Cerebellar nuclear complex (tissue), 1 donor: ENCODE measurements at places on chromosomes 4 and X.

GRCh38 chr4:147567276-147567675 lies 49.9 kb upstream of the TMEM184C start:
- DNase-seq, result no peak

DNA sequence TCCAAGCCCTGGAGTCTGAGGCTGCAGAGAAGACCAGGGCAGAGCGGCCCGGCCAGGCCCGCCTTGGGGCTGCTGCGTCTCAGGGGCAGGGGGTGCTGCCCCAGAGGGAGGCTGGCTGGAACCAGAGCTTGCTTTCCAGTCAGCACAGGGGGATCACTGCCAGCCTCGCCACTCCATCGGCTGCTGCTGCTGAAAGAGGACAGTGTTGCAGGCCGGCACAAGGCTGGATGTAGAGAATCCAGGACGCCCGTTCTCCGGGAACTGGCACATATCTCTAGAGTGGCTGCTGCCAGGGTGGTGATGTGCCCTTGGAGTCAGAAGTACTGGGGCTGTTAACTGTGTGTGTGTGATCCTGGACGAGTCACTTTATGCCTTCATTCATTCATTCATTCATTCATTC lies 31.9 kb upstream of the SORCS2 start:
- DNase-seq, result no peak

DNA sequence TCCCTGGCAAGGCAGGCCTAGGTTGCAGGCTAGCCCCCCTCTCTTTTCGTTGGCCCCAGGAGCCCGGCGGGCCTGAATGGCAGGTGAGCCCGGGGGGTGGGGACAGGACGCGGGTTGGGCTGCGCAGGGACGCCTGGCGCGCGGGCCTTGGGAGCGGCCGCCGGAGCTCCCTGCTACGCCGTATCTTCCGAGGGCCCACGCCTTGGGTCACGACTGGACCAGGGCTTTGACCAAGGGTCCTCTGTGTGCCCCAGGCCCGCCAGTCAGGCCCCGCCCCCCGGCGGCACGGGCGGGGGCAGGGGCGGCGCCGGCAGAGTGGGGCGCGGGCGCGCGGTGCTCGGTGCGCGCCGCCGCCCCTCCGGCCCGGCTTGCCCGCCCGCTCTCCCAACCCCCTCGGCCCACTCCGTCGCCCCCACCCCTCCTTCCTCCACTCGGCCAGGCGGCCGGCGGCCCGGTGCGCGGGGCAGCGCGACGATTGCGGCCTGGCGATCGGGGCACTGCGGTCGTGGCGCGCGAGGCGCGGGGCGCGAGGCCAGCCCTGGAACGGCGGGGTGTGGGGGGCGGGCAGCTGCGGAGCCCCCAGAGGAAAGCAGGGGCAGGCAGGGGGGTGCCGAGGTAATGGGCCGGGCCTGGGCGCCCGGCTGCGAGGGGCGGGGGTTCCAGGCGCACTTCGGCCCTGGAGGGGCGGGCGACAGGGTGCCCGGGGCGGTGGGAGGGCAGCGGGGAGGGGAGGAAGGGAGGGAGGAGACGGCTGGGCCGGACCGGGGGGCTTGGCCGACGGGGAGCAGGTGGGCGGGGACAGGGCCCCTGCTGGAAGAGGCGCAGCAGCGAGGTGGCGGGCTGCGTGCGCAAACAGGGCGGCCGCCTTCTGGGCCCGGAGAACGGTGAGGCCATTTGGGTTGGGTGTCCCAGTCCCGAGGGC lies at the start of gene PRRG3:
Gene PRRG3 (plus strand): TSS at position 798 of the 922 bp plus-strand sequence. CDS start 3,357 bp downstream, outside the sequence.
- DNase-seq, result no peak

DNA sequence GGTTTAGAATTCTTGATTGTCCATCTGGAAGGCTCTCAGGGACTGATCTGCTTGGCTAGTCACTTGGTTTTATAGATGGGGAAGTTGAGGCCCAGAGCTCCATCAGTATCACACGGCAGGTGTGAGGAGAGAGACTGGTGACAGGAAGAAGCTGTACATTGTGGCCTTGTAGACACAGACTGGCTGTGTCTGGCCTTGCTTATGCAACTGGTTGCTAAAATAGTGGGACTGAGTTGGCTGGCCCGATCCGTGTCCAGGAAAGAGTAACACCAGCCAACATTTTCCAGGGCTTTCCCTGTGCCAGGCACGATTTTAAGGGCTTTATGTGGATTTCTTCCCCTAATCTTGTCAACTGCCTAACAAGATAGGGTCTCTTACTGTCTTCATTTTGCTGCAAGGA lies 2.8 kb downstream of the TBC1D14 start:
- DNase-seq, result no peak

DNA sequence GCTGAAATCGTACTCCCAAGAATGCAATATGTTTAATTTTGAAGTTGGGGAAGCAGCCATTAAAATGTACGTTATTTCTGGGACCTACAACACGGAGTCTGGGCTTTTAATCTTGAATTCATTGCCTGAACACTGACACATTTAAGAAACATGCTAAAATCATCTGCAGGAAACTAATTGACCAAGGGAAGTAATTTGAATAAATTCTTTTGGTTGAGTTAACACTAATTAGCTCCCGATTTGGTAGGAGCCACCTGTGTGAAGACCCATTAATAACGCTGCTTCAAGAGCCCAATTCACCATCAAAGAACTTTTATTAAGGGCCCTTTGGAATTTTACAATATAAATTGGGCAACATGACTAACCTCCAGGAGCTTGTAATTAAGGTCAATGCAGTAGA lies 309.2 kb downstream of the RAB28 start:
- no peak for DNase-seq

DNA sequence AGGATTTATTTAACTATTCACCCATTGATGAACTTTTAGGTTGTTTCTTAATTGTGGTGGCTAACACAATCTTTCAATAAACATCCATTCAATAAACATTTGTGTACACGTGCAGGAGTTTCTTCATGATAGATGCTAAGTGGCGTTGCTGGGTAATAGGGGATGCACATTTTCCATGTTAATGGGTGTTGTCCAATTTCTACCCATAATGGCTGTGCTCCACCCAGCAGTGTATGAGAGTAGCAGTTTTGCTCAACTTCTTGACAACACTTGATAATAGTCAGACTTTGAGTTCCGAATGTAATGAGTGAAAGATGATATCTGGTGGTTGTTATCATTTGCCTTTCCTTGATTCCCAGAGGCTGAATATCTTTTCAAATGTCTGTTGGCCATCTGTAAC lies 104.7 kb downstream of the NHSL2 start:
- no peak for DNase-seq

DNA sequence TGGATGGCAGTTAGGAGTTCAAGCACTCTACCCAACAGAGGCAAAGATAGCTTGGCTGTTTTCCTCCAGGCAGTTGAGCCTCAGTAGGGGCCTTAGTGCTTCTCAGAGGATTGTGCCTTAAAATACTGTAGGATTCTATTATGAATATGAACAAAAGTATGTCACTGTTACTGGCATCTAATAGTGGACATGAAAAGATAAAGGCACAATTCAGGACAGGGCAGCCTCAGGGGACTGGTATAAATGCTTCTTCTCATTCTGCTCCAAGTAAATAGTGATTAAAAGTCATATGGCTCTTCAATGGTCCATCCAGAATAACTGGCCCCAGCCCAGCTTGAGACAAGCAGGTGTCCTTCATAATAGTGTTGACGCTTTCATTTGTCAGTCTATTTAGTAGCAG lies 17.7 kb downstream of the COL4A6 start:
- no peak for DNase-seq

DNA sequence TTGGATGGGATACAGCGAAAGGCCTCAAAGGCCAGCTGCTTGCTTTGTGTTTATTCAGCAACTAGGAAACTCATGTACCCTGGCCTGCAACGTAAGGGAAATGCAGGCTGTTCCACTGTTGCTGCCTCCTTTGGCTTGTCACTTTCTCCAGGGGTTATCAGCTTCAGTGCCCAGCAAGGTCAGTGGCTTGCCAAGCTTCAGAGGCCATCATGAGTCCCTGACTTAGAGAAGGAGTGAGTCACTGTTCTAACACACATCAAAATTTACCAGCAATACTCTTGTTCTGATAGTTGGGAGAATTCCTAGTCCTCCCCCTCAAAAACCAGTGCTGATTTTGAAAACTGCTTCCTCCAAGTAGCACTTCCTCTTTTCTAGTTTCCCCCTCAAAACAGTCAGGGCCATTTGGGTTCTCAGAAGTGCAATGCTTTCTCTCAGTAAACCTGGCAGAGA lies 250.8 kb downstream of the ARHGAP24 start:
- DNase-seq, result no peak

DNA sequence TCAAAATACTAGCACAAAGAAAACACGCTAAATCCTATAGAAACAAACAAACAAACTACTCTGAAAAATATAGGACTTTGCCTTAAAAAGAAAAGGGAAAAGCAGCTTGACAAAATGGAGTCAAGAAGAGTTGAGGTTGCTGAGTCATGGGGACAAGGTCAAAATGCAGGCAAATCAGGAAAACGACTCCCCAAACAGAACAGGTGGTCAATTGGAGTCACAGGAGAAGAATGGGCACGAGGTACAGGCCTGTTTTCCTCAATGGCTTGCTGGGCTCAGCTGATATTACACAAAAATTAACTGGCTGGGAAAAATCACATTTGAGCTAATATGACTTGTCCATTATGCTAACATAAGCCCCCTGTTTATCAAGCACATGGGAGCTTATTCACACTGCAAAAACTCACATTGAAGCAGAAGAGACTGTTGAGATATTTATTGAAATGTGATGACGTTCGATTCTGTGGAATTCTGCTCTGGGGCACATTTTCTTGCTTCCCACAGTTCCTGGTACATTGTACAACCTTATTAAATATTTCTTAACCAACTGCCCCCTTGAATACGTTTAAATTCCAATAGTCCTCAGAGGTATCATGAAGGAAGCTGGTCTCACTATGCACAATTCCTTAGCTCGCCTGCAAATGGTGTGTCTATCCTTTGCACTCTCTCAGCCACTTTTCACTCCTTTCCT lies 1622.1 kb downstream of the STIM2 start:
- DNase-seq, result no peak

DNA sequence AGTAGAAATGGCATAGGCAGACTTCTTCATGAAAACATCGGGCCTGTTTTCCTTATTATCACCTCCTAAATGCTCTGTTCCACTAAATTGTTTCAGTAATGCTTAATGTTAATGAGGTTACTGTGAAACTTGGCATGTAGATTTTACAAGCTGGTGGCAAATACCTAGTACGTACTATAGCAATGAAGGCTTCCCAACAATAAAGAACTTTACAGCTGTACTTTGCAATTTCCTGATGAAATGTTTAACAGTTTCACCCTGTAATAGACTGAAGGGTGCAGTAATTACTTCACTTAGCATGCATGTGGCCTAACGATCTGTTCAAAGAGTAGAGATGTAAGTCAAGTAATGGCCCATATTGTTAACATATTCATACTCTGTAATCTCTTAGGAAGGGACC lies 524.7 kb downstream of the IL15 start:
- no peak for DNase-seq

DNA sequence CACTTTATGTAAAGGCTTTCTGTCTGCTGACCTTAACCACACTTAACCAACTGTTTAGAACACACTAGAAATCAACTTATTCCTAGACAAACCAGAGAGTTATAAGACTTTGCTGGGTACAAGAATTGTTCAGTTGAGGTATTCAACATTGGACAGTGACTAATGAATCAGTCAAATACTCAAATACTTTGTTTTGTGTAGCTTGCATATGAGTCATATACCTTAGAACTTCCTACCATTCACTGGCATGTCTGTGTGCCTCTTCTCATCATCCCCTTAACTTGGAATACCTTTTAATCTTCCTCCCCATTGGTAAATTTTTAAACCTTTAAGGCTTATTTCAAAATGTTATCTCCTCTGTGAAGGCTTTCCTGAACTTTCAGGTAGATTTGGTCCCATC lies 708.8 kb upstream of the GRIA3 start:
- DNase-seq, result no peak

DNA sequence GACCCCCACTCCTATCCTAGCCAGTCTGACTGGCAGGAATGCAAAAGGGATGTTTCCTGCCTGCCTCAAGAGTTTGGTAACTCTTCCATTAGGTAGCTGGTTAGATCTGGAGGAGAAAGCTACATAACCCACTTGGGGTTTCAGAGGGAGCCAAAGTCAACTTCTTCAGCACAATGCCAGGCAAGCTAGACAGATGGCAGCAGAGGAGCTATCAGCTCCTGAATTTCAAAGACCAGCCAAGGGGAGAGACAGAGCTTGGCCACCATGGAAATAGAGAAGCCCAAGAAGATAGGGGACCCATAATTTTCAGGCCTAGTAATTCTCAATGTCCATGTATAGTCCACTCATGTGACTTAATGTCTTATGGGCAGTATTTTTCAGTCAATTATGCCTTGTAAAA lies 56.4 kb downstream of the PGRMC1 start:
- no peak for DNase-seq

GRCh38 chr4:36280555-36280954 lies 861 bp upstream of the DTHD1 start:
- DNase-seq, result no peak

GRCh38 chr4:48024522-48024921 lies 8.0 kb downstream of the NIPAL1 start:
- DNase-seq, result no peak

DNA sequence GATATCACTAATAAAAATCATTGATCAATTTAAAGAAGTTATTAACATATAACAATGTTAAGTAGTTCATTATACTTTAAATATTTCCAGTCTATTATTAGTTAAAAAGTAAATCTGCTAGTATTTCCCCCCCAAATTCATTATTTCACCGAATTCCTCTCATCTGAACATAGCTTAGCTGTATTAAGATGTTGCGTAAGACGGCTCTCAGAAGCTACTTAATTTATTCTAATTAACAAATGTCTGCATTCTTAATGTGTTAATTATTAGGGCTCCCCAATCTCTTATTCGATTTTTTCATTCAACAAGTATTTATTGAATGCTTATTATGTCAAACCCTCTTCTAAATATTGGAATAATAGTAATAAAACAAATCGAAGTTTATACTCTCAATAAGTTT lies 290.7 kb downstream of the TRIML1 start:
- DNase-seq, result no peak

- DNase-seq, result no peak
Observed at GRCh38 chrX:153381684-153382532, 19.2 kb downstream of the PNMA6E start.

- no peak for DNase-seq
Observed at GRCh38 chrX:1422135-1422465, 30.2 kb upstream of the SLC25A6 start.

DNA sequence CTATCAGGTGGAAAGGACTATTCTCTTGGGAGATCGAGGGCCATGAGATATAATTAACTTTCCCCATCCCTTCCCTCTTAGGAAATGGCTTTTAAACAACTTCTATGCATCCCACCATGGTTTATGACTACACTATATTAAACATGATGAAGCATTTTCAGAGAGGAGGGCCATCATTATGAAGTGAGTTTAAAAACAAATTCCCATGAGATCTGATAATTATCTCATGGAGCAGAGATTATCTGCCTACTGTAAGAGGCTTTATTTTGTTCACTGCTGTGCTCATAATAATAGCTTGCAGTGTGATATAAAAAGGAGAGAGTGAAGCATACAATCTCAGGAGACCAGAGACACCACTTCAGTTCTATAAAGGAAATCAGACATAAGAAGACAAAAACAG lies 330.5 kb upstream of the ZFP42 start:
- no peak for DNase-seq

GRCh38 chr4:6365545-6366086 lies 96.0 kb downstream of the WFS1 start:
- no peak for DNase-seq

GRCh38 chrX:18890724-18891547 lies 93.0 kb downstream of the PHKA2 start:
- DNase-seq, result no peak

GRCh38 chr4:7981738-7982394 lies 42.2 kb upstream of the AFAP1 start:
- no peak for DNase-seq
